ENCODE measurements at places on chromosomes 12 and 14. TPM values are rescaled to one million over a fixed set of nuclear protein-coding genes. Genes with fewer than 3 reads are reported as not detected.

Gene MLXIP
- 49.8 TPM for total RNA-seq

Gene CCDC197
- total RNA-seq = not detected

Gene SRRM4
- total RNA-seq = 0.27 TPM

DNA sequence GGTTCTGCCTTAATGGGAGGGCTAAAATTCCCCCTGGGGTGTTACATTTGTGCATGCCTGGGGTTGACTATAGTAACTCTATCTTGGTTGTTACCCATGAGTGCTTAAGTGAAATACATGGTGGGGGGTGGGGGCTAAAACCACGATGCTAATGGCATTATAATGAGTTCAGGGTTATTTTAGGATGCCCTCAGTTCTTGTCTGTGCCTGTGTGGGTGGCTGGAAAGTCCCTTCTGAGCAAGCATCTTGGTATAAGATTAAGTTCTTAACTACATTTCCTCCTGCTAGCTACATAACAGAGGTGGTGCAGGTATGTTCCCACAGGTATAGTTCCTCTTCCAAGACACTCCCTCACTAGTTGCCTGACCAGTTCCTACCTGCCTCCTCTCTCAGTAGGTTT, 822.3 kb downstream of the LRFN5 start:
- no peaks in the 10 kb centered on the region for H3K36me3 ChIP-seq
- no peak overlapping the region for H3K27ac ChIP-seq
- no peak for DNase-seq
- H3K4me3 ChIP-seq = no peak overlapping the region
- H3K27me3 ChIP-seq = no peaks in the 10 kb centered on the region

DNA sequence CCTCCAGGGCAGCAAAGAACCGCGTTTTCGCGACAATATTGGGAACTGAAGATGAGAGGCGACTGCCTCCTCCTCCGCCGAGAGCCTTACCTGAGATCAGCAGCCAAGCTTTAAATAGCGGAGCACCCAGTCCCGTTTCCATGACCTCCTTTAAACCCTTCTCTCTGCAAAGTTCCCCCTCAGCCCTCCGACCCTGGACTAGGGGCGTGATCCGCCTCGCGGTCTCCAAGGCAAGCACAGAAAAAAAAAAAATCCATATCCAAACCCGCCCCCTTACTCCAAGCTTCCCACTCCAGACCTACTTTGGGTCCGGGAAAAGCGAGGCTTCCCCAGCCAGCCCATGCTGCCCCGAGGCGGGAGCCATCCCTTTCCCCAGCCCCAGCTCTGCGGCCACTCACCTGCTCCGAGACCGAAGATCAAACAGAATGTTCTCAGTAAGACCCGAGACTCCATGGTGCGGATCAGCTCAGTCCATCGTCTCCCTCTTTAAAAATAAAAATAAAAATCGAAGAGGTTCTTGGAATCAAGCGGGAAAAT, 630 bp downstream of the NELL2 start:
- H3K4me3 ChIP-seq = peak overlapping the region; percentile 4
- no peaks in the 10 kb centered on the region for H3K4me1 ChIP-seq
- H3K36me3 ChIP-seq = no peaks in the 10 kb centered on the region
- peak; percentile 24 for DNase-seq
- no peak overlapping the region for H3K27ac ChIP-seq
- no peaks in the 10 kb centered on the region for H3K27me3 ChIP-seq

- H3K36me3 ChIP-seq = no peaks in the 10 kb centered on the region
- H3K27me3 ChIP-seq = no peaks in the 10 kb centered on the region
- DNase-seq = no peak
- H3K4me3 ChIP-seq = no peak overlapping the region
Measured at GRCh38 chr14:32618991-32619390, 289.9 kb downstream of the AKAP6 start.

DNA sequence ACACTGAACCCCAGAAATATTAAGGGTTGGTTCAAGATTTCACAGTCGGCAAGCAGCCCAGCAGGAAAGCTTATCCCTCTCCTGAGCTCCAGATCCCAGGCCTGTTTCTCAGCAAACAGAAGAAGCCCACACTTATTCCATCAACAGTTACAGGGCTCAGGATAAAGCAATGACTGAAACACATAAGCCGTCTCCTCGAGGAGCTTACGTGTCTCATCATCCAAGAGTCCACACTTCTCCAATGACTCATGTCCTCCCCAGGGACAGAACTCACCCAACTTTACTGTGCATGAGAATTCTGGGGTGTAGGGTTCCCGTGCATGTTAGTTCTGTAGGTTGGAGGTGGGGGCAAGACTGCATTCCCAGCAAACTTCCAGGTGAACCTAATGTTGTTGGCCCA, 31.2 kb downstream of the GSC start:
- no peaks in the 10 kb centered on the region for H3K4me1 ChIP-seq
- no peaks in the 10 kb centered on the region for H3K27me3 ChIP-seq
- DNase-seq = no peak
- H3K36me3 ChIP-seq = no peaks in the 10 kb centered on the region
- no peak overlapping the region for H3K27ac ChIP-seq
- H3K4me3 ChIP-seq = no peak overlapping the region

GRCh38 chr12:88308825-88309224, 166.7 kb downstream of the TMTC3 start:
- no peaks in the 10 kb centered on the region for H3K27me3 ChIP-seq
- H3K36me3 ChIP-seq = no peaks in the 10 kb centered on the region
- H3K4me3 ChIP-seq = no peak overlapping the region
- no peaks in the 10 kb centered on the region for H3K4me1 ChIP-seq
- no peak for DNase-seq

- H3K4me3 ChIP-seq = no peak overlapping the region
- DNase-seq = no peak
- H3K27me3 ChIP-seq = no peaks in the 10 kb centered on the region
- H3K27ac ChIP-seq = no peak overlapping the region
- peaks cover 2% of the 10 kb centered on the region for H3K4me1 ChIP-seq
Measured at GRCh38 chr12:32509328-32510091, 110.2 kb downstream of the FGD4 start.

DNA sequence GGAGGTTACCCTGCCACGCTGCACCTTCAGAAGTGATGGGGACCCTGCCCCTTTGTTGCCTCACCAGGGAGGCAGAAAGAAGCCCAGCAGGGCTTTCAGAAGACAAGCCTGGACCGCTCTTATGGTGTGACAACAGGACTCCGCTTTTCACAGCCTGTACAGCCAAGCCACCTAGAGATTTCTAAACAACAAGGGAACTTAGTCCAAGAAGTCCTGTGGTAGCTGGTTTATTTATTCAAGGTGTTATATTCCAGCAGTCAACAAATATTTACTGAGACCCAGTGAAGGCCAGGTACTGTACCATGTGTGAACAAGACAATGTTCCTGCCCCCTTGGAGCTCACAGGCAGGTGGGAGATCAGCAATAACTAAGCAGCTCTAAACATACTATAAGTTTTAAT, 4.0 kb upstream of the TMEM229B start:
- H3K4me1 ChIP-seq = no peaks in the 10 kb centered on the region
- no peaks in the 10 kb centered on the region for H3K27me3 ChIP-seq
- no peak overlapping the region for H3K27ac ChIP-seq
- H3K4me3 ChIP-seq = no peak overlapping the region
- no peaks in the 10 kb centered on the region for H3K36me3 ChIP-seq
- DNase-seq = no peak

Measured in aorta (tissue), 5 donors.